ENCODE measurements at places on chromosomes 5 and 9.

DNA sequence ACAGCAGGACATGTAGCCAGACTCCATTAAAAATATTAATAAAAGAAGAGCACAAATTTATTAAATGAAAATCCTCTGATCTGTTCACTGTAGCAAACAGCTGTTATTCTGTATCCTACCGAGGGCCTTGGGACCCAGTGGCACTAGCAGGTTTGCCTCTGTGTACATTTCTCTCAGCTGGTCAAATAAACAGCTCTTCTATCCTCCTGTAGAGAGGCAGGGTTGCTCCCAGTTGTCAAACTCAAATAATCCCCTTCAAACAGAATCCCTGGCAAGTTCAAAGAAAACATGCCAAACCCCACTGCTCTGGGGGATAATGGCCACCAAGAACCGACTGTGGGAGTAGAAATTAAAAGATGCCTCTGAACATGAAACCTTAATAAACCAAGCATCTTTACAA lies 1262.0 kb upstream of the DMAC1 start:
- no peaks in the 10 kb centered on the region for H3K36me3 ChIP-seq
- H3K4me1 ChIP-seq, result no peaks in the 10 kb centered on the region
- H3K4me3 ChIP-seq, result no peak overlapping the region
- H3K27ac ChIP-seq, result no peak overlapping the region
- no peak for DNase-seq

GRCh38 chr5:4781299-4781698 lies 358.8 kb upstream of the ADAMTS16 start:
- DNase-seq, result no peak
- H3K27ac ChIP-seq, result no peak overlapping the region
- H3K4me1 ChIP-seq, result no peaks in the 10 kb centered on the region
- no peaks in the 10 kb centered on the region for H3K36me3 ChIP-seq

- no peak overlapping the region for H3K27ac ChIP-seq
- H3K4me3 ChIP-seq, result no peak overlapping the region
- DNase-seq, result no peak
- H3K27me3 ChIP-seq, result no peaks in the 10 kb centered on the region
- H3K36me3 ChIP-seq, result no peaks in the 10 kb centered on the region
- H3K4me1 ChIP-seq, result no peaks in the 10 kb centered on the region
Observed at GRCh38 chr5:161382685-161383084, 163.8 kb downstream of the GABRB2 start.

DNA sequence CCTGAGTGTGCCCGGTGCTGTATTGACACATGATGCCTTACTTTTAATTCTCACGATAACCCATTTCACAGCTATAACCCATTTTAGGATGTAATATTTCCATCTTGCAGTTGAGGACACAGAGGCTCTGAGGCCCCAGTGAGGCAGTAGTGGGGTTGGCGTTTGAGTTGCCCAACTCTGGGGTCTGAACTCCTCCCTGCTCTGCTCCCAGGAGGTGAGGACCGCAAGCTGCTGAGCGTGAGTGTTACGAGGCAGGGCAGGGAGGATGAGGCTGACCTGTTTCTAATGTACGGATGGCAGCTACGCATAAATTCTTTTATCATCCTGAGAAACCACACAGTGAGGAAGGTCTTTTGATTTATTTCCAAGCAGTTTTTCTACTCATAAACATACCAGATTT lies 11.4 kb downstream of the LRRC8A start:
- DNase-seq, result no peak
- H3K36me3 ChIP-seq, result peaks cover 46% of the 10 kb centered on the region
- no peak overlapping the region for H3K4me3 ChIP-seq

GRCh38 chr5:112270299-112271293 lies 148.5 kb downstream of the EPB41L4A start:
- H3K27ac ChIP-seq, result no peak overlapping the region
- no peaks in the 10 kb centered on the region for H3K36me3 ChIP-seq
- no peak overlapping the region for H3K4me3 ChIP-seq

DNA sequence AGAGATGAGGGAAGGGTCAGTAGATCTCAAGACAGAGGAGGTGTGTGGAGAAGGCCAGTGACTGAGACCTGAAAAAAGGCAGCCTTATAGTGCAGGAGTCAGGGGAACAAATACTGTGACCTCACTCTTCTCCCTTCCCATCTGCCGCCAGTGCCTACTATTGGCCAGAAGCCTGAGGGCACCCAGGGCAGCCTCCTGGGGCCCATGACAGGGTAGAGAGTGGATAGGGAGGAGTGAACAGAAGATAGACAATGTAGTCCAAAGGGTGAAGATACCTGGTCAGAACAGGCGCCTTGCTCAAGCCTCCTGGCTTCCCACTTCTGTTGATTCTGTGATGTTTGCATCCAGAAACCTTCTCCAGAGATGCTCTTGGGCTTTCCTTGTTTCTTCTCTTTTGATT lies 196.7 kb downstream of the PBX3 start:
- no peaks in the 10 kb centered on the region for H3K36me3 ChIP-seq
- H3K4me1 ChIP-seq, result peaks cover 5% of the 10 kb centered on the region
- H3K27me3 ChIP-seq, result no peaks in the 10 kb centered on the region
- no peak overlapping the region for H3K4me3 ChIP-seq
- peak overlapping the region; percentile 5 for H3K27ac ChIP-seq

- no peaks in the 10 kb centered on the region for H3K36me3 ChIP-seq
- no peak overlapping the region for H3K27ac ChIP-seq
- peaks cover 3% of the 10 kb centered on the region for H3K4me1 ChIP-seq
- H3K4me3 ChIP-seq, result no peak overlapping the region
- peaks cover 48% of the 10 kb centered on the region for H3K27me3 ChIP-seq
- peak; percentile 65 for DNase-seq
Observed at GRCh38 chr5:73454379-73455036, 5.9 kb upstream of the FOXD1 start.

- no peaks in the 10 kb centered on the region for H3K27me3 ChIP-seq
- DNase-seq, result no peak
- no peaks in the 10 kb centered on the region for H3K36me3 ChIP-seq
- no peaks in the 10 kb centered on the region for H3K4me1 ChIP-seq
- no peak overlapping the region for H3K27ac ChIP-seq
- no peak overlapping the region for H3K4me3 ChIP-seq
Observed at GRCh38 chr9:71357346-71357745, 235.9 kb upstream of the TRPM3 start.

- H3K27ac ChIP-seq, result peak overlapping the region; percentile 90
- H3K4me1 ChIP-seq, result peaks cover 40% of the 10 kb centered on the region
- no peaks in the 10 kb centered on the region for H3K27me3 ChIP-seq
- no peak overlapping the region for H3K4me3 ChIP-seq
- DNase-seq, result peak; percentile 39
Observed at GRCh38 chr5:124790301-124790894, 44.0 kb upstream of the ZNF608 start.

GRCh38 chr5:3329427-3329826 lies 266.2 kb upstream of the IRX1 start:
- DNase-seq, result no peak
- no peak overlapping the region for H3K27ac ChIP-seq
- H3K4me1 ChIP-seq, result no peaks in the 10 kb centered on the region
- H3K36me3 ChIP-seq, result no peaks in the 10 kb centered on the region
- no peaks in the 10 kb centered on the region for H3K27me3 ChIP-seq

GRCh38 chr9:104088416-104088815 lies 5.7 kb upstream of the SMC2 start:
- no peak overlapping the region for H3K27ac ChIP-seq
- H3K4me3 ChIP-seq, result no peak overlapping the region
- peaks cover 15% of the 10 kb centered on the region for H3K4me1 ChIP-seq

GRCh38 chr5:120155873-120156272 lies 308.2 kb upstream of the PRR16 start:
- no peak for DNase-seq
- H3K4me3 ChIP-seq, result no peak overlapping the region
- H3K4me1 ChIP-seq, result no peaks in the 10 kb centered on the region
- no peaks in the 10 kb centered on the region for H3K27me3 ChIP-seq
- H3K36me3 ChIP-seq, result no peaks in the 10 kb centered on the region
- H3K27ac ChIP-seq, result no peak overlapping the region

DNA sequence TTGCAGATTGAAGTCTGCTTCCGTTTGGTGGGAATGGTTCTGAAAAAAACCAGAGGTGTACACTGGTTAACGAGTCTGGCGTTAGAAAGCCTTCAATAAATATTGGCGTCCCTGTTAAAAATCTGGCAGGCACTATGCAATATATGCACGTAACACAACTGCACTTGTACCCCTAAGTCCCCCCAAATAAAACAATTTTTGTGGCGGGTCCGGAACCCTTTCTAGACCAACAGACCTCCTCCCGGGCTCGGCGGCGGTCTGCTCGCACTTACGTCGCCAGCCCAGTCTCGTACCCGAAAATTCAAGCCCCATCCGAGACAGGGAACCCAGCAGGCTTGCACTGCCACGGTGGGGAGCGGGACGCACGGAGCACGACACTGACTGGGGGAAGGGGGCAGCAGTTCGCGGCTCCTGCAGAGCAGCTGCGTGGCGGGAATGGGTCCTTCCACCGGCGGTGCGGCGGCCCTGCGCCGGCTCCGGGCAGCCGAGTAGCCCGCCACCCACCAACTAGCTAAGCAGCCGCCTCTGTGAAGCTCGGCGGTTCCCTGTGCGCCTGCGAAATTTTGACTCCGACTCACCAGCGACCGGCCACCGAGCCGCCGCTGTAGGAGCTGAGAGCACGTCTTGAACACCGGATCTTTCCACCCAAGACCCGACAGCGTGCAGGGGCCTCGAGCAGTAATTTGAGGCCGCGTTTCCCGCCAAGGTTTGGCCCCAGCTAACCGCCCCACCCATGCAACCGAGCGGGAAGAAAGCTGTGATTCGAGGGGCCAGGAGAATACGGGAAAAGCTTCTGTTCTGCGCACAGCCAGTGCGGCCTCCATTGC lies 3.9 kb downstream of the MCIDAS start:
- no peak for DNase-seq
- H3K4me1 ChIP-seq, result peaks cover 41% of the 10 kb centered on the region
- H3K27me3 ChIP-seq, result peaks cover 85% of the 10 kb centered on the region
- H3K27ac ChIP-seq, result no peak overlapping the region

DNA sequence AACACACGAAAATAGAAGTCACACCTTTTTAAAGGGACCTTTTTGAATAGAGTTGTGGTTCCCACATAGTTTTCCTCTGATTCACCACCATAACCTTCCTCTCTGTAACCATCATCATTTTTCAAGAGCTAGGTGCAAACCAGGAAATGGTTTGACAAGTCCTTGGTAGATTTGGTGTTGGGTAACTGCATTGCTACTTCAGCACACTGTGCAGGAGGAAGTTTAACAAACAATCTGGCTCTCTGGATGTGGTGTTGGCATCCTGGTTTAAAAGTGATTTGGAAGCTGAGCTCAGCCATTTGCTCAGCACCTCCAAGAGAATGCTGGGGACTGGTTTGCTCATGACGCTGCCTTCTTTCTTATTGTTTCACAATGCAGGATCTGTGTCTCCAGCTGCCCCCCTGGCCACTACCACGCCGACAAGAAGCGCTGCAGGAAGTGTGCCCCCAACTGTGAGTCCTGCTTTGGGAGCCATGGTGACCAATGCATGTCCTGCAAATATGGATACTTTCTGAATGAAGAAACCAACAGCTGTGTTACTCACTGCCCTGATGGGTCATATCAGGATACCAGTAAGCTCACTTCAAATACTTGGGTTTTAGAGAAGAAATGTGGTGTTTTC lies 213.1 kb downstream of the RFK start:
- H3K27me3 ChIP-seq, result no peaks in the 10 kb centered on the region
- no peak for DNase-seq
- no peak overlapping the region for H3K4me3 ChIP-seq
- peaks cover 64% of the 10 kb centered on the region for H3K36me3 ChIP-seq
- H3K4me1 ChIP-seq, result peaks cover 12% of the 10 kb centered on the region
- peak overlapping the region; percentile 33 for H3K27ac ChIP-seq

DNA sequence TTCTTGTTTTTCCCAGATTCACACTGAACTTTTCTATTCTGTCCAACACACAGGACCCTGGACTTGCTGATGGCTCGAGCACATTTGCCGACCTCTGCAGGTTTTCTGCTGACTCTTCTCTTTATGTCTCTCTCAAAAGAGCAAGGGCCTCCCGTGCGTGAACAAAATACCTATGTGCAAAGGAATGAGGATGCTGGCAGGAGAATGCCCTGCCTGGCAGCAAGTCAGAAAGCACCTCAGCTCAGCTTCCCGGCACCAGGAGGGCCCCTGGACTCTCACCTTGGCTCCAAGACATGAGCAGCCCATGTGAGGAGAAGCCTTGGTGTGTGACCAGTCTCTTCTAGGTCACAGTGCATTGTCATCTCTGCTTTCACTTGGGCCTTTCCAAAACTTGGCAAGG lies 36.1 kb downstream of the PAPPA start:
- H3K36me3 ChIP-seq, result no peaks in the 10 kb centered on the region
- peak; percentile 74 for DNase-seq

DNA sequence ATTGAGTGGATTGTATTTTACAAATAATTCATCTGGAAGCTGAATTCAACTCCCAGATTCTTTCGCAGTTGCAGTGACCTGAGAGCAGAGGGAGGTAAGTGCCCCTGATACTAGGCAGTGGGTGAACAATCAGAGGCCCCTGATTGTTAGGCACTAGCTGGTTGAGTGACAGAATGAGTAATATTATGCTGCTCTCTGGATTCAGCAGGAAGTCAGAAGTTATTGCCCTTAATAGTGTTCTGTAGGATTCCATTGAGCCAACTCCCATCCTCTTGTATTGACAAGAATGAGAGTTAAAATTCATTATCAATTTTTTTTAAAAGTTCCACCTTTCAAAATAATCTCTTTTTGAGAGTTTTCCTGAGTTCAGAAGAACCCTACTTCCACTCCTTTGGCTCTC lies 301.2 kb downstream of the DTWD2 start:
- no peak for DNase-seq
- H3K4me1 ChIP-seq, result no peaks in the 10 kb centered on the region
- H3K4me3 ChIP-seq, result no peak overlapping the region
- H3K36me3 ChIP-seq, result no peaks in the 10 kb centered on the region
- H3K27ac ChIP-seq, result no peak overlapping the region

DNA sequence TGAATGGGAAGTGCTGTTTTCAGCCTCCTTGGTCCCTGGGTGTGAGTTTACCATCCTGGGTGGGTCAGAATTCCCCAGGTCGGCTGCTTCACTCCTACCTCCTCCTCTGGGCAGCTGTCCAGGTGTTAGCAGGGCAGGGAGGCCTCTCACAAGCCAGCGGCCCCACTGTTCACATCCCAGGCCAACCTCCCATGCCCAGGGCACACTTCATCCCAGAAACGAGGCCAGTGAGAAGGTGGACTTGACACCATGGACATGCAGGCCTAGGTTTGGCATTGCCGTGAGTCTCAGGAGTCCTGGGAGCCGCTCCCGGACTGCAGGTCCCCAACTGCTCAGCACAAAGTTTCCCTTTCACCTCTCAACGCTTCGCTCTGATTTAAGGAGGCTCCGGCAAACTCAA lies 229.6 kb upstream of the IRX2 start:
- H3K36me3 ChIP-seq, result no peaks in the 10 kb centered on the region
- H3K27me3 ChIP-seq, result no peaks in the 10 kb centered on the region
- DNase-seq, result no peak
- H3K4me1 ChIP-seq, result no peaks in the 10 kb centered on the region
- H3K27ac ChIP-seq, result no peak overlapping the region

DNA sequence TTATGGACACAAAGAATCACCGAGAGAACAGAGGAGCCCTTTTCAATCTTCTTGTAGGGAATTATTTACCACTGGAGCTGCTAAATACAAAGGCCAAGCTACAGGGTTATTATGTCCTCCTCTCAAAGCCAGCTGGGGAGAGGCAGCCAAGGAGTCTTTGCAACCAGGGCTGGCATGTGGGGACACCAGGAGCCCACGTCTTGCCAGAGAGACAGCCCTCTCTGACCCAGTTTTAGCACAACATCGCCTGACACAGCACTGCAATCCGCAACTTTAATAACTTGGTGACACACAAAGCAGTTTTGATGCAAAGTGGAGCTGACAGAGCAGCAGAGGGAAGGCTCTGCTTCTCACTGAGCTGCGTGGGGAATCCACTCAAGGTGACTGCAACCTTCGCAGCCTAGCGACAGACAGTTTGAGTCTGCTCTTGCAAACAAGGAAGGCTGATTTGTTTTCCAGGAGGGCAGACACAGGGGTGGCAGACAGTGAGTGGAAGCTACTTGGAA lies 33.6 kb downstream of the TLR4 start:
- no peak for DNase-seq
- H3K4me3 ChIP-seq, result no peak overlapping the region
- H3K27ac ChIP-seq, result no peak overlapping the region
- no peaks in the 10 kb centered on the region for H3K36me3 ChIP-seq
